HL-60 (cell line): ENCODE measurements at places on chromosomes 3 and 15.
A peak's percentile ranks its signal among the peaks of the same experiment; 100 is the strongest.

- peak; percentile 47 for DNase-seq
Measured at GRCh38 chr3:46892285-46893145, 15.0 kb downstream of the PTH1R start.

GRCh38 chr3:189304465-189305351 is 132.9 kb downstream of the TPRG1 start:
- DNase-seq: no peak

DNA sequence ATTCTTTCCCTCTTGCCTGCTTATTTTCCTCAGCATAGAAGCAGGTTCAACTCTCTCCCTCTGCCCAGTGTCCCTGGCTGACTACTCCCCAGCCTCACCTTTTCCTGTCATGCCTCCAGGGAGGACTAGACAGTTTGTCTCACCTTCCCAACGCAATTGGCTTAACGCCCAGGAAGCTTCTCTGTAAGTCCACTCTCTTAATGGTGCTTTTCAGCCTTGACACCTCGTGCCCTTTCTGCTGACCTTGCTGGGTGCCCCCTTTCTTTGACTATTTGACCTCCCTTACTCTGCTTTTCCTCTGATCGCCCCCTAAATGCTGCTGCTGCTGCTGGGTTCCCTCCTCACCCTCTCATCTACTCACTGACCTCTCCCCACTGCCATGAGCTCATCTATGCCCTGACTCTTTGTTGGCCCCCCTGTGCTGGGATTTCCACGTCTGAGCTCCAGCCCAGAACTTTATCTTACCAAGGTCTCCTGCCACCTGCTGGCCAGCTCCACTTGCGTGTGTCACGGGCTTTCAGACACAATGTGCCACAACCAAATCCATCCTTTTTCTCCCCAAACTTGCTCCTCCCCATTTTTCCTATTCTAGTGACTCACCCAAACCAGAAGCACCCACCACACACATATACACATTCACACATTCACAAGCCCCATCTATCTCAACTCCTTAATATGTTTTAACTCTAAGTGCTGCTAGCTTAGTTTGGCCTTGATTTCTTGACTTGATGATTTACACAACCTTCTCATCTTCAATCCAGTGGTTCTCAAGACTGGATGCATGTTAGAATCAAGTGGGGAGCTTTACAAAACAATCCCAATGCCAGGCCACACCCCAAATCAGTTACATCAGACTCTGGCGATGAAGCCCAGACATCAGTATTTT is 16.6 kb downstream of the EPB42 start:
- peak; percentile 49 for DNase-seq

DNA sequence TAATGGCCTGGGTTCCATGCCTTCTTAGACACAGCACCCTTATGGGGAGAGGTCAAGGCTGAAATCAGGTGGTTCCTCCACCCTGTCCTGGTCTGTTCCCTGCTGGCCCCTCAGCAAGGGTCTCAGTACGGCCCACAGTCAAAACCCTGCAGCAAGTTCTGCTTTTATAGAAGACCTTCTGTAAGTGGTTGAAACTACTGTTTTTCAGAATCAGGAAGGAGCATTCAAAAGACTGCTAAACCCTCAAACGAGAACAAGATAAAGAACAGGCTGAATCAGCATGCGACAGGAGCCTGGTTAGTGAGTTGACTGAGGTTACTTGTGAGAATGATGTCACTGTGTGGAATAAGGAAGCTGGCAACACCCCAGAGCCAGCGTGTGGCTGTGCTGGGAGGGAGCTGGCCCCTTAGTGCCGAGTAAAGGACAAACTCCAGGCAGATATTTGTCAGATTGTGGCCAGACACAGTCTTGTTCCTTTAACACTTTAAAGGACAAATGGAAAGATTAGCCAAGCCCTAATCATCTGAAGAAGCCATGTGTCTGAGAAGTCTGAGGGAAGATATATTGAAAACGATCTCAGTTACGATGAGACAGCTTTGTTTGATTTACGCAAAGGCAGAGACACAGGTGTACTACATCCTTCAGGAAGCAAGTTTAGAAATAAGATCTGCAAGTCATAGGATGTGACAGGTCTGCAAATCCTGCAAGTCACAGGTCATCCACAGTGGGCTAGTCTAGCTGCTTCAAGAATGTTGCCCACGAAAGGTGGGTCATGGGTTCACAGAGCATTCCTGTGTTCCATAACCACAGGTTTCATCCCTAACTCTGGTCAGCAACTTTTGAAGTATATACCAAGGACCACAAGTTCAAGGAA is 54.0 kb downstream of the B3GNT5 start:
- DNase-seq: peak; percentile 81

GRCh38 chr3:65689436-65689835 is 349.3 kb downstream of the MAGI1 start:
- no peak for DNase-seq

DNA sequence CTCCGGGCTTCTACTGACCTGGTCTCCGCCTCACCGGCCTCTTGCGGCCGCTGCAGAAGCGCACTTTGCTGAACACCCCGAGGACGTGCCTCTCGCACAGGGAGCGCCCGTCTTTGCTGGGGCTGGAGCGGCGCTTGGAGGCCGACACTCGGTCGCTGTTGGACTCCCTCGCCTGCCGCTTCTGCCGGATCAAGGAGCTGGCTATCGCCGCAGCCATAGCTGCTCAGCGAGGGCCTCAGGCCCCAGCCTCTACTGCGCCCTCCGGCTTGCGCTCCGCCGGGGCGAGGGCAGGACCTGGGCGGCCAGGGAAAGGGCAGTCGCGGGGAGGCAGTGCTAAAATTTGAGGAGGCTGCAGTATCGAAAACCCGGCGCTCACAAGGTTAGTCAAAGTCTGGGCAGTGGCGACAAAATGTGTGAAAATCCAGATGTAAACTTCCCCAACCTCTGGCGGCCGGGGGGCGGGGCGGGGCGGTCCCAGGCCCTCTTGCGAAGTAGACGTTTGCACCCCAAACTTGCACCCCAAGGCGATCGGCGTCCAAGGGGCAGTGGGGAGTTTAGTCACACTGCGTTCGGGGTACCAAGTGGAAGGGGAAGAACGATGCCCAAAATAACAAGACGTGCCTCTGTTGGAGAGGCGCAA is 319.2 kb downstream of the FGF12 start:
- no peak for DNase-seq

DNA sequence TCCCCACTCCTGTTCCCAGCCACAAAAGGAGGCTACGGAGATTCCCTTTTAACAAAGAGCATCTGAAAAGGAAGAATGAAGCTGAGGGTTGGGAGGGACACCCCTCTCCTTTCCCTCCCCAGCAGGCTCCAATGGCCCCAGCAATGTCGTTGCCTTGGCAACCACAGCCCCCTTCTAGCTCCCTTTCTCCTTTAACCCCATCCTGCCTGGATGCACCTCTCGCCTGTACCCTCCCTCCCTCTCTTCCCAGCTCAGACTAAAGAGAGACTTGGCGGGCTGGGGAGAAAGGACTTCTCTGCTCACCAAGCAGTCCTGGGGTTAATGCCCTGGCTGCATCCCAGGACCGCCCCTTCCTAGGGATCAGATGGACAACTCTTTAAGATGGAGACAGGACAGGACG is 7.1 kb upstream of the RPL29 start:
- no peak for DNase-seq

DNA sequence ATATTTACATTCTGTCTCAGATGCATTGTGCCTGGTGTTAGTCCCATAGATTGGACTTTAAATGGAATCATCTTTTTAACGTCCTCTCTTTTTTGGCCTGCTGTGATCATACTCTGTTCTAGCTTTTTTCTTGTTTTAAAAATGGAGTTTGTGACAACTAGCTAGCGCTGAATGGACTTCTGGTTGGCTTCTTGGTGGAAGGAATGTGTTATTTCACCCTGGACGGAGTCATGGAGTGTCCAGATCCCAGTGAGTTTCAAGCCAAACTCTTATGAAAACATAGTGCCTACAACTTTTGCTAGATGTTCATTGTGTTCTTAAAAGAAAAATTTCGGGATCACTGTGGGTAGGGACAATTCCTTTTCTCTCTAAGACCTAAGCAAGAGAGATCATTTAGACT is 192.6 kb downstream of the TCF12 start:
- no peak for DNase-seq

GRCh38 chr3:137760341-137761098 is 3.6 kb upstream of the SOX14 start:
- no peak for DNase-seq

DNA sequence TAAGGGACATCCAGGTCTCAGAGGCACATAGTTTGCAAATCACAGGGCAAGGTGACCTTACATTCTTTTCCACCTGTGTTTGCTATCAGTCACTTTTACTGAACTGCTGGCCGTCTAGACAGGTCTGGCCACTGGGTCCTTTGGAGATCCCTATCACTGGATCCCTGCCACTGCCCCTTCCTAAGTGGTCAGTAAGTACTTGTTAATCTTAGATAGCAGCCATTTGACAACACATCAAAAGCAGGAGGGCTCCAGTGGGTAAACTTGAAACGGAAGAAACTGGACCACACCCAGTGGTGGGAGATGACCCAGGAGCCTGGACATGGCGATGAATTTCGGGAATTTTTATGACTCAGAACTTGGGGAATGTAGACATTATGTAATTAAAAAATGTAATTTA is 28.9 kb upstream of the RASGRP1 start:
- DNase-seq: no peak

DNA sequence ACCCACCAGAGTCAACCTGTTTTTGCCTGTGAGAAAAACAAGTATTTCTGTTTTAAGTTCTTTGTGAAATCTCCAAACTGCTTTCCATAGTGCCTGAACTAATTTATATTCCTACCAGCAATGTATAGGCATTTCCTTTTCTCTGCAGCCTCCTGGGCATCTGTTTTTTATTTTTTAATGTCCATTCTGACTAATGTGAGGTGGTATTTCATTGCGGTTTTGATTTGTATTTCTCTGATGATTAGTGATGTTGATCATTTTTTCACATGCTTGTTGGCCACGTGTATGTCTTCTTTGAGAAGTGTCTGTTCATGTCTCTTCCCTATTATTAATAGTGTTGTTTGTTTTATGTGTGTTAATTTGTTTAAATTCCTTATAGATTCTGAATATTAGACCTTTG is 820.5 kb downstream of the MCTP2 start:
- no peak for DNase-seq

GRCh38 chr3:65788461-65788860 is 250.3 kb downstream of the MAGI1 start:
- DNase-seq: no peak

DNA sequence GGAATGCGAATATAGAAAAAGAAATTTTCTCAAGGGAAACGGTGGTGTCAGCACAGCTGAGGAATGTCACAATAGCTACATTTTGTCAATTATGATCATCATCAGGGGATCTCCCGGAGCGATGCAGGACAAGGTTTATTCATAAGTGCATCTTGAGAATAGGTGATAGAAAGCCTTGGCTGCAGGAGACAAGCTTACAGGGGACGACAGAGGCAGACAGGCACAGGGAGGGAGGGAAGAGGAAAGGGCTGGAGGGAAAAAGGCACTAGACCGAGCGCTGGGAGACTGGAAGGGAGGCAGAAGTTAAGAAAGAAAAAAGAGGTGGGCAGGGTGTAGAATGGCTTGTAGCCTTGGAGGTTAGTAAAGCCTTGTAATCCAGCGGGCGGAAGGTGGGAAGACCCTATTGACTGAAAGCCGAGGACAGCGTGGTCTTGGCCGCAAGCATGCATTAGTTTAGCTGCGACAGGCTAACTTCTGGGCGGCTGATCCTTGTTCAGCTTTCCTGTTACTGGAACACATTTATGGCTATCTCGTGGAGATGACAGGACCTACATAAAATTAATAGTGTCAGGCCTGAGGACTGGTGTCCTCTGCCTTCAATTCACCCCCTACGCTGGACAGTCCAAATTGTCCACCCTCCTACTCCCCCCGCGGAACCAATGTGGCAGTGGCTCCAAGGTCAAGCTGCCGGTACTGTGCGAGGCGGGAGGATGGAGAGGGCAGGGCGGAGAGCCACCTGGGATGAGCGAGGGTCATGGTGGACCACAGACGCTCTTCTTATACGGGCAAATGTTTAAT is 1.4 kb upstream of the NECTIN3 start:
- DNase-seq: no peak
